ENCODE measurements at places on chromosomes 2 and 18.

GRCh38 chr2:128271597-128271910 lies 47.1 kb downstream of the HS6ST1 start:
- DNase-seq: no peak

- DNase-seq: no peak
Measured at GRCh38 chr2:77813599-77813998, 291.4 kb upstream of the LRRTM4 start.

GRCh38 chr2:96891591-96892333 lies 21.9 kb upstream of the SEMA4C start:
- DNase-seq: no peak

GRCh38 chr2:191617575-191617974 lies 60.4 kb upstream of the NABP1 start:
- peak; percentile 39 for DNase-seq

DNA sequence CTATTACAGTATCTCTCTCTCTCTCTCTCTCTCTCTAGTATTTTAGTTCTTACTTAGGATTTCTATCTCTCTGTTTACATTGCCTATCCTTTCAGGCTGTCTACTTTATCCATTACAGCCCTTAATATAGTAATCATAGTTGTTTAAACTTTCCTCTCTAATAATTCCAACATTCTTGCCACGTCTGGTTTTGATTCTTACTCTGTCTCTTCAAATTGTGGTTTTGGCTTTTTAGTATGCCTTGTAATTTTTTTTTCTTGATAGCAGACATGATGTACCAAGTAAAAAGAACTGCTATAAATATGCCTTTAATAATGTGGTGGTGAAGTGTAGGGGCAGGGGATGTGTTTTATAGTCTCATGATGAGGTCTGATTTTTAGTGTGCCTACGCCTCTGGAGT lies 1809.5 kb upstream of the CELF4 start:
- DNase-seq: no peak

DNA sequence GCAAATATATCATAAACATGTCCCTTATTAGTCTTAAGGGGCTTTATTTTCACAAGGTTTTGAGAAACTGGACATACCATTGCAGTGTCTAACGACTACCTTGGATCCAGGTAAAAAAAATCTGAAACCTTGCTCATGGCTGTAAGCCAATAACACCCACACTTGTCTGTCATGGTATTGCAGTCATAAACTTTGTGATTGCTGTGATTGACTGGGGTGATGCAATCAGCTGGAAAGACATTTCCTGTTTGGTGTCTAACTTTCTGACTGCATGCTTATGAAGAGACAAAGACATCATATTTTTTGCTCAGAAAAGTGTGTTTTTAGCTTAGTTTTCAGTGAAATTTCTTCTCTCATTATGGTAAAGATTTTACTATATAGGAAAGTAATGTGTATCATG lies 635.0 kb downstream of the TSN start:
- peak; percentile 4 for DNase-seq

DNA sequence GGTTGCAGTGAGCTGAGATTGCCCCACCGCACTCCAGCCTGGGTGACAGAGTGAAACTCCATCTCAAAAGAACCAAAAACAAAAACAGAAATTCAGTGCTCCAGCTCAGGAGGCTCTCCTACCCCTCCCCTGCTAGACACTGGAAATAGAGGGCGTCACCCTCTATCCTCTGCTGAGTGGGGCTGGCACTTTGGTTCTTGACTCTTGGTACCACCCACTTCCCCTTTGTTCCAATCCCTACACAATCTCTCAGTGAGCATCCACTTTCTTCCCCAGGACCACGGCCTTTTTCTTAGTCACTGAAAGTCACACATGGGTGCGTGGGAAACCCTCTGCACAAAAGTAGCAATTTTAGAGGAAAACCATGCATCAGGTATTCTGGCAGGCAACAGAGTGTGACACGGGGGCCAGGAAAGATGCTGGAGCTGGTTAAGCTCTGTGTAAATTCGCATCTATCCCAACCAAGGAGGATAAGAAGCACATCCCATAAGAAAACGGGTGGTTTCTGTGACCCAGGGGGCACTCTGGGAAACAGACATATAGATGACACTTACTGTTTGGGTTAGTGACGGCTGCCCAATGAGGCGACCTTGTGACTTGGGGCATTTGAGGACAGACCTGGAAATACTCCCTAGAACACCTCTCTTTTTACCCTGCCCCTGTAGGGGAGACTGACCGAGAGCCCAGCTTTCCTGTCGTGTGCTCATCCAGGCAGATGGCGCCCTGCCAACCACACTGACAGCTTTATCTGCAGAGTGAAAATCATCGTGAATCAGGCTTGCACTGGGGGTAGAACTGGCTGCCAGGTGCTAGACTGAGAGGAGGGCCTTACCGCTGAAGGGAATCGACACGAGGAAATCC lies 7.7 kb downstream of the HJURP start:
- peak; percentile 24 for DNase-seq

DNA sequence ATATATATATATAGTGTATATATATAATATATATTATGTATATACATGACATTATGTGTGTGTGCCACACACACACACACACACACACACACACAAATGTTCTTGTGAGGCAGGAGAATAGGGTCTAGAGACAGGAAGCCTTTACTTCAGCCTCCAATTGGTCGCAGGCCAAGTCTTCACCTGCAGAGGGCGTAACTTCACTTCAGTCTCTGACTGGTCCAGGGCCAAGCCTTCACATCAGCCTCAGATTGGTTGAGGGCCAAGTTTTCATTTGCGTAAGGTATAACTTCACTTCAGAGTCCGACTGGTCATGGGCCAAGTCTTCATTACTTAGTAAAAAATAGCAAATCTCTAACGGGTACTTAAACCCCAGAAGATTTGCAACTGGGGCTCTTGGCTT lies 13.2 kb upstream of the SS18 start:
- DNase-seq: peak; percentile 5

GRCh38 chr2:58598171-58598570 lies 357.0 kb upstream of the FANCL start:
- peak; percentile 16 for DNase-seq

- peak; percentile 76 for DNase-seq
Measured at GRCh38 chr18:48548011-48548771, 9.4 kb downstream of the CTIF start.

DNA sequence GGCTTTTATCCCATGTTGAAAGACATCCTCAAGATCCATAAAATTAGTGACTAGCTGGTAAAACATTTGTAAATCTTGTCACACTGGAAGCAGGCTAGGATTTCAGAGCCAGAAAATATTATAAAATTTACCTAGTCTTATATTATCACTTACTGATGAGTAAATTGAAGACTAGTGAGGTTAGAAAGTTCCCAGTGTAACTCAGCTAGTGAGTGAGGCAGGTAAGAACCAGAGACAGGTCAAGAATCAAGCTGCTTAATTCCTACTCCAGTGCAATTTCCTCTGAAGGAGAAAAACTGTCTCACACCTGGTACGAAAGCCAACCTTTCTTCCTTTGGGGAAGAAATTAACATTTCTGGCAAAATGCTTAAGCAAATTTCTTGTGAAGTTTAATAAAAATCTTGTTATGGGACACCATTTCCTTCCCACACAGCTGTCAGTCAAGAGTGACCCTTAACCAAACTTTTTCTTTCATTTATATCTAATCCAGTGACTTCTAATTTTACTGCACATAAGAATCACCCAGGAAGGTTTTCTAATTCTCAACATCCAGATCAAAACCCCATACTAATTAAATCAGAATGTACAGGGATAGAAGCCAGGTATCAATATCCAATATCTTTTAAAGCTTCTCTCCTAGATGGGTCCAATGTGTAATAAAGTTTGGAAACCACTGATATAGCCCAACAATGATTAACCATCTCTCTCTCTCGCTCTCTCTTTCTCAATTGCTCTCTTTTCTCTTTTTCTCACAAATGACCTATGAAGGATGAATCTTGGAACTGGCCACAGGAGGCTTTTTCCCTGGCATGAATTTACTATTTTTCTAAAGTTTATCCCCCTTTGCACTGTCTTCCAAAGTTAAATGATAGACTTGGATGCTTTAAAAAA lies 264.3 kb upstream of the SLC39A10 start:
- no peak for DNase-seq

GRCh38 chr2:101850450-101850849 lies 141.3 kb upstream of the IL1R2 start:
- no peak for DNase-seq

GRCh38 chr2:120341977-120342376 lies 4.0 kb upstream of the INHBB start:
- no peak for DNase-seq

- no peak for DNase-seq
Measured at GRCh38 chr18:11906926-11907874, 917 bp downstream of the MPPE1 start.

GRCh38 chr18:44325903-44326635 lies 354.6 kb upstream of the SETBP1 start:
- DNase-seq: peak; percentile 19

GRCh38 chr2:232980683-232981082 lies 32.4 kb downstream of the NGEF start:
- no peak for DNase-seq

DNA sequence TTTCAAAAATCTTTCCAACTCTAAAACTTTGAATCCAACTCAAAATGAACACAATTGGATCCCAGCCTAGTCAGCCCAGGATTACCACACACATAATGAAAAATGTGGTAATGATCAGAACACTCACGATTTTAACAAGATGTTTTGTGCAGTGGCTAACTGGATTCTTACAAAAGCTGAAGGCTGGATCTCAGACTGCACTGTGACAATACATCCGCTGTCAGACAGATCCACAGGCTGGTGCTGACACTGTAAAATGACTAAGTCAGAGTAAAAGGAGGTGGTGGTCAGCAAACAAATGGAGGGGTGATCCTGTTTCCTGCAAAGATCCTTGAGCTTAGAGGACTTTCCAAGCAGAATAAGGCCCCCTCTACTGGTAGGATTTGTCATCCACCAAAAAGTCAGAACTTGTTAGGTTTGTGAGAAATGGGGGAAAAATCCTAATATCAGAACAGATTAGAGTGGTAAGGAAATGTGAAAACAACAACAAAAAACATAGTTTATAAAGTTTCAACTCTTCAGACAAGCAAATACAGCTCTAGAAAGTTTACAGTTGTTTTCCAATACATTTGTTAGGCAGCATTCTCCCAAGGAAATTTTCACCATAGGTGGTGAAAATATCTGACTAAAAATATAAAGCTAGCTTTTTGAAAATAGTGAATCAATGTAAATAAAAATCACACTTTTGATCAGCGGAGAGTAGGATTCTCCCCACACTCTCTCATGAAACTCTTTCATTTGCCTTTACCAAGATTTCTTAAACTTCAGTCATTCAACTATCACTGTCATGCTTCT lies 211.9 kb downstream of the AGPS start:
- DNase-seq: peak; percentile 37

DNA sequence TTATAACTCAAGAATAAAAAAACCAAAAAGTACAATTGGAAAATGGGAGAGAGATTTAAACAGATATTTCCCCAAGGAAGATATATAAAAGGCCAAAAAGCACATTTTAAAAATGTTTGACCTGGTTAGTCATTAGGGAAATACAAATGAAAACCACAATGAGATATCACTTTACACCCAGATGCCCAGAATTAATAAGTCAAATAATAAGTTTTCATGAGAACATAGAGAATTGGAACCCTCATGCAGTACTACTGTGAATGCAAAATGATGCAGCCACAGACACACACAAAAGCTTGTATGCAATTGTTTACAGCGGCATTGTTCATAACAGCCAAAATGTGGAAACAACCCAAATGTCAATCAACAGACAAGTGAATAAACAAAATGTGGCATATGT lies 165.9 kb downstream of the ZNF385B start:
- DNase-seq: no peak

DNA sequence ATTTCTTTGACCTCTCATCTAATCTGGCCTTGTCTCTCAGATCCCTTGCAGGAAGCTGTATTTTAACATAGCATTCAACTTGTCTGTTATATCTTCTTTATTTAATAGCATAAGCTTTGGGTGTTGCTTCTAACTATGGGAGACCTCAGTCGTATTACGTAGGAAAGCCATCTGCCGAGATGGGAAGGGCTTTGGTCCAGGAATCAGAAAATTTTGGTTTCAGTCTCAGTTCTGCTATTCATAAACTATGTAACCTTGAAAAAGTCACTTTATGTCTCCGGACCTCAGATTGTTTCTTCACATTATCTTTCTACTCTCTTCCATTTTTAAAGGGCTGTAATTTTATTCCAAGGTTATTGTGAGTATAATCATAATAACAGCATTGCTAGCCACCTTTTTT lies 297.7 kb downstream of the SATB2 start:
- DNase-seq: no peak

DNA sequence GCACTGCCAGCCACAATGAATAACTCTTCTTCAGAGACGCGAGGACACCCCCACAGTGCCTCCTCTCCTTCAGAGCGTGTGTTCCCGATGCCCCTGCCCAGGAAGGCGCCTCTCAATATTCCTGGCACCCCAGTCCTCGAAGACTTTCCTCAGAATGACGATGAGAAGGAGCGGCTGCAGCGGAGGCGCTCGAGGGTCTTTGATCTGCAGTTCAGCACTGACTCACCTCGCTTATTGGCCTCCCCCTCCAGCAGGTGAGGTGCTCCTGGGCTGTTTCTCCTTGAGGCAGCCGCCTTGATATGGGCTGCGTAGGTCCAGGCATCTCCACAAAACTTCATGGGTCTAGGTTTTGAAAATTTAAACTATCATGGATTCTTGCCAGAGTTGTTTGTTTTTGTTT lies 6.1 kb downstream of the NCAPH start:
- DNase-seq: no peak

DNA sequence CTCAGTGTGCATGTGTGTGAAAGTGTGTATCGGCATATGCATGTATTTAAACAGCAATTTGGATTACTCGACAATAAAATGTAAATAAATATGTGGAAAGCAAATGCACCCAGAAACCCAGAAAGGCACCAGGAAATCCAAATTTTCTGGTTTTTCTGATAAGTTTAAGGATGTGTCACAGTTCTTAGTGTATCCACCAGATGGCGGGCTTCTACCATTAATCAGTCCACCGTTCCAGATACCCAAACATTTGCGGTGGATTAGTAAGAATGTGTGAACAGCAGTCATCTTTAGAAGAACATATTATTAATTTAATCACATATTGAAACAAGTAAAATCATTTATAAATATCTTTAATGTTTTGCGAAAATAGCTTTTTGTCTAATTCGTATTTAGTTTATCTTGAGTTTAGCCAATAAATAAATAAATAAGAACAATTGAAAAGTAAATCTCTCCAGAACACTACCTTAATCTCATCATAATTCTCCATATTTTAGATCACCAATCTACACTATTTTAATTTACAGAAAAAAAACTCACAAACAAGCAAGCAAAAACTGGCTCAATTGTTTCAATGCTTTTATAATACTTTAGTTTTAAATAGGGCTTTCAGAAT lies 298.9 kb downstream of the DSEL start:
- peak; percentile 55 for DNase-seq

GRCh38 chr2:48454504-48454903 lies 75.5 kb upstream of the STON1 start:
- peak; percentile 76 for DNase-seq

DNA sequence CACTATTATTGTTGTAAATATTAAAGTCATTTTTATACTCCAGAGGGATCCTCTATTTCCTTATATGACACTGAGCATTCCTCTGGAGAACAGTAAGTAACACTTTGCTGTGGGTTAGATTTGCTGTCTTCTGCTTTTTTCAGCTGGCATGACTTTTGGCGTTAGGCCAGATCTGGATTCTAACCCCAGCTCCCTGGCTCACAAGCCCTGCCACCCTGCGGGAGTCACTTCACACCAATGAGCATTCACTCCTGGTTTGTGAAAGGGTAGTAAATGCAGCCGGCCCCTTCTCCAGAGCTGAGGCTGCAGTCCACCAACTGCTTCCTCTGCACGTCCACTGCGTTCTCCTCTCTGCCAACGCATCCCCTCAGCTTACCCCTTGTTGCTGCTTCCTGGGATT lies 373.8 kb upstream of the RAB6C start:
- no peak for DNase-seq

GRCh38 chr2:42824454-42824807 lies 32.0 kb upstream of the HAAO start:
- no peak for DNase-seq
